ENCODE measurements at places on chromosomes 5 and 9.

- DNase-seq, result no peak
Observed at GRCh38 chr5:179377421-179378115, 32.3 kb upstream of the ADAMTS2 start.

- DNase-seq, result no peak
Observed at GRCh38 chr5:172939611-172940267, 19.5 kb upstream of the RPL26L1 start.

DNA sequence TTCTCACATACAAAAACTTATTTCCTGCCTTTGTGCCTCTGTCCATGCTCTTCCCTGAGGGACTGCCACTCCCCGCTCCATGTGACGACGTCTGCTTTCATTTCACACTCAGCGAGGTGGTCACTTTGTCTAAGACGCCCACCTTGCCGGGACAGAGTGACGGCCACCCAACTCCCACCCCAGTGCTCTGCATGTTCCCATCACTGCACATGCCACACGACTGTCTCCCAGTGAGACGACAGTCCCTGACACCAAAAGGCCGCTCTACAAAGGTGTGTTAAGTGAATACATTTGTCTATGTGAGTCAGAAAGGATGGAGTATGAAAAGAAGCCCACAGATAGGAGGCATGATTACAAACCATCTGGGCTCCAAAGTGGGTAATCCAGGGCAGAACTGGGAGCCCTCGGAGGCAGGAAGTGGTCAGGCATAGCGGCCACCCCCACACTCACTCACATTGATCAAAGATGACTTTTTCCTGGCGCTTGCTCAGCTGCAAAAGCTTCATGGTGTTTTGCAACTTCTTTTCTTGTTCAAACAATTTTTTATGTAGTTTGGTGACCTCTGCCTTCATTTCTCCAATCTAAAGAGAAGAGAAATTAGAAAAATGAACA, 185.8 kb downstream of the CDK5RAP2 start:
- no peak for DNase-seq

- no peak for DNase-seq
Observed at GRCh38 chr5:23029290-23029689, 176.1 kb upstream of the CDH12 start.

DNA sequence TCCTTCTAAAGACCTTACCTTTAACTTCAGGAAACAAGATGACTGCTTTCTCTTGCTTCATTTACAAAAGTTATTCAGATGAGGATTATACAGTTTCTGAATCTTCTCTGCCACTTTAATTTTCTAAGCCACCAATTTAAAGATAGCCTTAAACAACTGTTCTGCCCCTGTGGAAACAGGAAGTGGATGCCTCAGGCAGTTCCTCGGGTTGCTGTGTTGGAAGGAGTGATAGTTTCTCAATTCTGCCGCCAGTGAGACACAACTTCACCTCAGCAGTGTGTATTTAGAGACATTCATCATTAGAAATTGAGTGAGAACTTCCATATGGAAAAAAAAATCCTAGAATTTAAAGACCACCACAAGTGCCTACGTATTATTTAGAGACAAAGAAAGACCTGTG, 475.1 kb upstream of the WWC1 start:
- no peak for DNase-seq

DNA sequence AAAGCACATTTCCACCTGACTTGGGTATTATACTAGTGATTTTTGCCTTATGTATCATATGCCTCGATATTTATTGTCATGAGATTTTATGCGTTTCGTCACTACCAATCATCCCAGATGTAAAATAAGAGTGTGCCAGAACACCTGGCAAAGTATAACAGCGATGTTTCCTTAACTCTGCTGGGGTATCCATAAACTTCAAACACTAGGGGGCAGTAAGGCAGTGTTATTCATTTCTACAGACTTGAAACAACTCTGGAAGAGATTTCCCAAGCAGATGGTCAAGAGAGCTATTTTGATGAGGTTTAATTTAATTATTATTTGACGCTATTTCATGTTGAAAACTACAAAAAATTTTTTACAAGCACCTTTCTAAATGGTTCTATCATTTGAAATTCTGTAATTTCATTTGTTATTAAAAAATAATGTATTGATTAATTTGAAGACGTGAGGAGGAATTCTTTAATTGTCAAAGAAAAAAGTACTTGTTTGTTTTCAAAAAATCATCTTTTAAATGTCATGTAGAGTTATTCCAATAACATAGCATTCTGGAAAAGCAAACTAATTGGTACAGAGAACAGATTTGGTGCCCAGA, 388.5 kb upstream of the CTNND2 start:
- DNase-seq, result peak; percentile 55

GRCh38 chr5:36392818-36393217, 91.1 kb upstream of the RANBP3L start:
- no peak for DNase-seq

GRCh38 chr9:124110307-124110915, 98.8 kb downstream of the LHX2 start:
- peak; percentile 48 for DNase-seq

- DNase-seq, result no peak
Observed at GRCh38 chr9:33917036-33917435, 100.1 kb downstream of the UBE2R2 start.

DNA sequence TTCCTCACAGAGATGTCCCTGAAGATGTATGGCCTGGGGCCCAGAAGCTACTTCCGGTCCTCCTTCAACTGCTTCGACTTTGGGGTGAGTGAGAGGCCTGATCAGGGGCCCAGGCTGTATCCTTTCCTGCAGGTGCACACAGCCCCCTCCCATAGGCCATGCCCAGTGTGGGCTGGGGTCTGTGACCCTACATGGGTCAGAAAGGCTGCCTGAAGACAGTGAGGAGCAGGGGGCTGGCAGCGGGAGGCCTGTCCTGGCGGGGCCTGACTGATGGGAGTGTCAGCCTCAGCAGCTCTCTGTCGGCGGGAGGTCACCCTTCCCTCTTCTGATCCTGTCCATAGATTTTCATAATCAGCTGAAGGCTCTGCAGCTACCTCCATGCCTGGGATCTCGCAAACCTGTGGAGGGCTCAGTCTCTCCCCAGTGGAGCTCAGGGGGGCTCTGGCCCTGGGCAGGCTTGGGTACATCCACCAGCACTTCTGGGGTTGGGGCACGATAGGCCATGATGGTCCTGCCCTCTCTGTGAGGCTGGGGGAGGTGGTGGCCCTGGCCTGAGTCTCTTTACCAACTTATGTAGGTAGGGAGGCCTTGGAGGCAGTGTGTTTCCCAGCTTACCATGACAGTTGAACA, 98.5 kb downstream of the CACNA1B start:
- DNase-seq, result no peak

- DNase-seq, result no peak
Observed at GRCh38 chr5:177358370-177358819, 671 bp downstream of the RGS14 start.

DNA sequence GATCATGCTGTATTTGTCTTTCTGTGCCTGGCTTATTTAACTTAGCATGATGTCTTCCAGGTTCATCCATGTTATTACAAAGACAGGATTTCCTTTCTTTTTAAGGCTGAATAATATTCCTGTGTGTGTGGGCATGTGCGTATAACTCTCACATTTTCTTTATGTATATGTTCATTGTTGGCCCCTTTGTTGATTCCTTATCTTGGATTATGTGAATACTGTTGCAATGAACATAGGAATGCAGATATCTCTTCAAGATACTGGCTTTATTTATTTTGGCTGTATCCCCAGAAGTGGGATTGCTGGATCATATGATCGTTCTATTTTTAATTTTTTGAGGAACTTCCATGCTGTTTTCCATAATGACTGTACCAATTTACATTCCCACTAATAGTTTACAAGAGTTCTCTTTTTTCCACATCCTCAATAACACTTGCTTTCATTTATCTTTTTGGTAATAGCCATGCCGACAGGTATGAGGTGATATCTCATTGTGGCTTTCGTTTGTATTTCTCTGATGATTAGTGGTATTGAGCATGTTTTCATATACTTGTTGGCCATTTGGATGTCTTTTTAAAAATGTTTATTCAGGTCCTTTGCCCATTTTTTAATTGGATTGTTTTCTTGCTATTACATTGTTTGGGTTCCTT, 38.0 kb downstream of the CREBRF start:
- DNase-seq, result no peak

DNA sequence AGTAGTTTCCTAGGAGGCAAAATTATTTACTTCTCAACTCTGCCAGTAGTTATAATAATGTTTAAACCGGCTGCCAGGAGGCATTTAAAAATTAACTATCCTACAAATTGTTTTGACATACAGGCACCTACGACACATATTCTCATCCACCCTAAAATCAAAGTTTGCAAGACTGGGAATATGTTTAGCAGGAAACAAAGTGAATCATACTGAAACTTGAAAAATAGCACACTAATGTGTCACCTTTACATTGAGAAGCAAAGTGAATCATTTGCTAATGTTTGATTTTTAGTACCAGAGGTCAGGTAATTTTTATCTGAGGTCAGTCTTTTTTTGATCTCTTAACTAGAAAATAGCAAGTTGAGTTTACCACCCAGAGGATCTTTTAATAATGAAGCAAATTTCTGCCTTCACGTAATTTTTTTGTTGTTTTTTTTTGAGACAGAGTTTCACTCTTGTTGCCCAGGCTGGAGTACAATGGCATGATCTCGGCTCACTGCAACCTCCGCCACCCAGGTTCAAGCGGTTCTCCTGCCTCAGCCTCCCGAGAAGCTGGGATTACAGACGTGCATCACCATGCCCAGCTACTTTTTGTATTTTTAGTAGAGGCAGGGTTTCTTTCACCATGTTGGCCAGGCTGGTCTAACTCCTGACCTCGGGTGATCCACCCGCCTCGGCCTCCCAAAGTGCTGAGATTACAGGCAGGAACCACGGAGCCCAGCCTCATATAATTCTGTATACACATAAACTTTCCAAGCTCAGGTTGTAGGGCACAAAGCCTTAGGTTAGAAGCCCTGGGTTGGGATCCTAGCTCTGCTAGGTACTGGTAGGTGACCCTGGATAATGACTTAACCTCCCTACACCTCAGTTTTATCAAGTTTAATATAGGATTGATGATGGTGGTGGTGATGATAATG, 124.3 kb downstream of the UGCG start:
- no peak for DNase-seq

- DNase-seq, result peak; percentile 48
Observed at GRCh38 chr9:136769710-136770191, 5.4 kb upstream of the LCN15 start.

Measured in iPS DF 6.9 (cell line).